A549 treated with CORT108297 at 1 μM for 4 hours (cell line): ENCODE measurements at places on chromosomes 5 and 9. TPM values are rescaled to one million over a fixed set of nuclear protein-coding genes. Genes with fewer than 3 reads are reported as not detected.

Gene CDC20B
- 0.07 to 0.11 TPM (median 0.09 TPM) in 5 replicates for total RNA-seq

Gene SLC4A9
- 0.05 TPM in 1 of 5 replicates, not detected in the others for total RNA-seq

Gene BARHL1
- total RNA-seq = 0.03 TPM in 1 of 5 replicates, not detected in the others

Gene ABLIM3
- total RNA-seq = 14.3 to 19.5 TPM (median 15.8 TPM) in 5 replicates

Gene PDZD2
- total RNA-seq = 0.10 to 0.27 TPM (median 0.12 TPM) in 5 replicates

Gene RNF183
- total RNA-seq = 0.15 TPM in 1 of 5 replicates, not detected in the others

Gene ADAMTS16
- total RNA-seq = 1.6 to 2.5 TPM (median 1.6 TPM) in 5 replicates

Gene KLF9
- 0.81 to 1.6 TPM (median 1.3 TPM) in 5 replicates for total RNA-seq

Gene PCDHB15
- total RNA-seq = 0.02 to 0.07 TPM (median 0.06 TPM) in 3 of 5 replicates, not detected in the others

Gene C5orf58
- not detected in 5 replicates for total RNA-seq

Gene GHR
- 0.02 to 0.05 TPM (median 0.05 TPM) in 3 of 5 replicates, not detected in the others for total RNA-seq

Gene CARTPT
- total RNA-seq = not detected in 5 replicates

Gene STPG3
- 0.07 TPM in 1 of 5 replicates, not detected in the others for total RNA-seq

Gene CXCL14
- total RNA-seq = 0.05 to 0.16 TPM (median 0.09 TPM) in 5 replicates

Gene ANKRD18A
- 8.9 to 14.8 TPM (median 11.5 TPM) in 5 replicates for total RNA-seq
